ENCODE measurements at places on chromosomes 7 and 10. TPM values are rescaled to one million over a fixed set of nuclear protein-coding genes. Genes with fewer than 3 reads are reported as not detected.

The EPO gene
- not detected for total RNA-seq

The MMRN2 gene
- not detected for total RNA-seq

DNA sequence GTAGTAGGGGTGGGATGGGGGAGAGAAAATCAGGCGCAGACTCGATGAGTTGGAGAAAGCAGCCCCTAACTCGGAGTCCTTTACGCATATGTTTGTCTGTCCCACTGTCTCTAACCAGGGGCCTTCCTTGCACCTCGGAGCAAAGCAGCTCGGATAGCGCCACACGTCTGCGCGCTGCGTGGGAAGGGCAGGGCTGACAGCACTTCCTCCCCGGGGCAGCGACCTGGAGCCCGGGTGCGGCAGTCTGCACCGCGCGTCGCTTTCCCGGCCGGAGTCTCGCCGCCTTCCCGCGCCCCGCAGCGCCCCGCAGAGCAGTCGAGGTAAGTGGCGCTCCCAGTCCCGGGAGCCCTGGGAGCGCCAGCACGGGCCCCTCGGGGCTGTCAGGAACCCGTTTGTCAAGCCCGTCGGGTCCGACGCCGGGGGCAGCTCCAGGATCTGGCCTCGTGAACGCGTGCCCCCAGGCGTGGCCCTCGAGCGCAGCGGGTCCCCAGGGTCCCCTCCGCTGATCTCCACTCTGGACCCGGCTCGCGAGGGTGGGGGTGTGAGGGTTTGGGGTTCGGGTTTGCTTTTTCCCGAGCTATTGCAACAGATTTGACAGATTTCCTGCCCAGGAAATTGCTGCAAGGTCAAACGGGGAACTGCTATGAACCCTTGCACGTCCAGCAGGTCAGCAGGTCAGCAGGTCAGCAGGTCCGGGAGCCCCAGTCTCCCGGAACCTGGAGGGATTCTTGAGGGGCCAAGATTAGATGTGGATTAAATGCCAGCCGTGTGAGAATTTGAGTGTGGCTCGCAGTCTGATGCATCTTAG lies 597 bp downstream of the APBB1IP start:
- peak; percentile 70 for DNase-seq

DNA sequence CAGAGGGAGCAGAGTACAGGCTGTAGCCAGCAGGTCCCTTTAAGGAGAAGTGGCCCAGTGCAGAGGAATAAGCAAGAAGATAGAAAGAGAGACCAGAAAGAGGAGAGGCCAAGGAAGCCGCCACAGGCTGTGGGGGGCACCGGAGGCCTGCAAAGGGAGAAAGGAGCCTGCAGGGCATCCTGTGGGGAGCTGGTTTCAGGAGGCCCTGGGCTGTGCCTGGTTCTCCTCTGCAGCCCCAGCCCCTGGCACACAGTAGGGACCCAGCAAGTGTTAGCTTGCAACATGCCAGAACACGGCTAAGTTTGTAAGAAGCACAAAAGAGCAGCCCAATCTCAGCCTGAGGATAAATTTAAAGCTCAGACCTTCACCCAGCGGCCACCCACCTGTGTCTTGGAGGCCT lies 12.3 kb upstream of the C10orf71 start:
- no peak for DNase-seq

- no peak for DNase-seq
Observed at GRCh38 chr7:130791746-130792145, 57.7 kb upstream of the KLF14 start.

DNA sequence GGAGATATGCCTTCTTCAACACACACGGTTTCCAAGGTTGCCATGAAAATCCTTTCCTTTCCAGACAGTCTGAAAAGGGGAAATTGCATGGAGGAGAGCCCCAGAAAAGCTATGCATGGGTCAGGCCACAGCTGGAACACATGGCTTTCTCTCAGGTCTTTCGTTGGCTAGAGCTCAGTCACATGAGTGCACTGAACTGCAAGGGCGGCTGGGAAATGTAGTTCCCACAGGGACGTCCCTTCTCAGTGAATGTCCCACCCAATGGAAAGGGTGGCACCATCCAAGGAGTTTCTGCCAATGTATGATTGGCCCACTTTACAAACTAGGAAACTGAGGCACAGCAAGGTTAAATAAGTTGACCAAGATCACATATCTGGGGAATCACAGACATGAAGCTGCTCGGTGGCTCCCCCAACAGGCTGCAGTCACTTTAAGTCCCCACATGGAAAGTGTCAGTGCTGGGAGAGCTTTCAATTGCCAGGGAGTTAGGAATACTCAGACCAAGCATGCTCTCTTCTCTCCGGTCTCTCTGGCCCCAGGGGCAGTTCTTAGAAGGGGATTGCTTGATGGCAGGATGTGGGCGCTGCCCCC lies 571.3 kb downstream of the GLRX3 start:
- no peak for DNase-seq
